ENCODE measurements at places on chromosomes 7 and 10.

DNA sequence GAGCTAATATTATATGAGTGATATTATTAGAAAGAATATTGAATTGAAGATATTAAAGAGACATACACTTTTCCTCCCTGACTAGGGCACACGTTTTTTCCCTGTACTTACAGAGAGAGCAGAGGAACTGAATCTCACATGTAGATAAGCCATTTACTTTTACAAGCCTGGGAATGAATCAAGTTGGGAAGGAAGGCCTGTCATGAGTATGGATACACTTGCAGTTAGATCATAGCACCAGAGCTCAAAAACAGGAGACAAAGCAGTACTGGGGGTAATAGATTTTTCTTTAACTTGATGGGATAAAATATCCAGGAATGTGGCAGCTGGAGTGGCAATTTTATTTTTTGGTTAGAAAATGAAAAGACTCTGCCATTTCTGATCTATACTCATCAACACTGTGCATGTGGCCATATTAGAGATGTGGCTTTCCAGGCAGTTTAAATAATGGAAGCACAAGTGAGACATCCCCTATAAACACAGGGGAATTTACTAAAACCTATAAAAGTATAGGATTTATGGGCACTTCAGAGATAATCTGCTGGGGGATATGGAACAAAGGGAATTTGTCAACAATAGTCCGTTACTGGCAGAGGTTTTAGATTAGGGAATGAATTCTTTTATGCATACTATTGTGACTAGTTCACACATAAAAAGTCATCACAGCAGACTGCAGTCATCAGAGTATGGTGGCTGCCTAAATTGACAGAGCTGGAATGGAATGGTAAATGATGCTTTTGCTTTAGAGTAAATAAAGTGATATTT is 657.7 kb upstream of the MBL2 start:
- no peak for DNase-seq

DNA sequence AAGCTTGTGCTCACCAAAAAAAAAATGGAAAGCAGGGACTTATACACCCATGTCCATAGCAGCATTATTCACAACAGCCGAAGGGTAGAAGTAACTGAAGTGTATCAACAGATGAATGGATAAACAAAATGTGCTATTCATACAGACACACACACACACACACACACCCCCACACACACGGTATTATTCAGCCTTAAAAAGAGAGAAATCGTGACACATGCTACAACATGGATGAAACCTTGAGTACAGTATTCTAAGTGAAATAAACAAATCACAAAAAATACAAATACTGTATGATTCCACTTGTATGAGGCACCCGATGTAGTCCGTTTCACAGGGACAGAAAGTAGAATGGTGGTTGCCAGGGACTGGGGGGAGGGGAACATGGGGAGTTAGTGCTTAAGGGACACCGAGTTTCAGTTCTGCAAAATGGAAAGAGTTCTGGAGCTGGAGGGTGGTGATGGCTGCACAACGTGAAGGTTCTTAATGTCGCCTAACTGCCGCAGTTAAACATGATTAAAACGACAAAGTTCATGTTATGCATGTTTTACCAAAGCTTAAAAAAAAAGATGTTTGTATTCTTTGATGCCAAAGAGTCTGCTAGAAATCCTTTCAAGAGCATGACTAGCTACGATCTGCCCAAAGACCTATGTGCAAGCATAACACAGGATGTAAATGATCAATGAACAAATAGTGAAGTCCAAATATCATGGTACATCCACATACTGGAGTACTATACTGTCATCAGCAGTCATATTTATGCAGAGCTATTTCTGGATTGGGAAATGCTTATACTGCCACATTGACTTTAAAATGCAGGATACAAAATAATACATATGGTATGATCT is 7.2 kb downstream of the TNS3 start:
- no peak for DNase-seq

GRCh38 chr10:17003151-17003550 is 126.5 kb downstream of the CUBN start:
- DNase-seq, result peak; percentile 59

DNA sequence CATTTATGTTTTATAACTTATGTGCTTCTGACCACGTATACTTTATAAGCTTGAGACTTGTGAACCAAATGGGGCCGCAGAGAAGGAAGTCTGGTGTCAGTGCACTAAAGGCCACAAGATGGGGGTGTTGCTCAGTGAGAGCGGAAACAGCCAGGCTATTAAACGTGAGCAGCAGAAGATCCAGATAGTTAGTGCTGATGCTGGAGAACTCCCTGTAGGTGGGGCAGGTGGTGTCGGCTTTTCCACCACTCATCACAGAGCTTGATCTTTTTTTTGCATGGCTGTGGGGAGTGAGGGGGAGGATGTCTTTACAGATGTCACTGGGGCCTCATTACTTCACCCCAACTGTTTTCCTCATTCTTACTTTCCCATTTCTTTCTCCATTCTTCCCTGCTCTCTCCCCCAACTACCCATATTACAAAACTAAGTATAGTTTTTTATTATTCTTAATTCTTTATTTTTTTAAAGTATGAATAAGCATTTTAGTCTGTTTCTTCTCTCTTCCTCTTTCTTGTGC is 34.7 kb downstream of the ACADSB start:
- peak; percentile 87 for DNase-seq

DNA sequence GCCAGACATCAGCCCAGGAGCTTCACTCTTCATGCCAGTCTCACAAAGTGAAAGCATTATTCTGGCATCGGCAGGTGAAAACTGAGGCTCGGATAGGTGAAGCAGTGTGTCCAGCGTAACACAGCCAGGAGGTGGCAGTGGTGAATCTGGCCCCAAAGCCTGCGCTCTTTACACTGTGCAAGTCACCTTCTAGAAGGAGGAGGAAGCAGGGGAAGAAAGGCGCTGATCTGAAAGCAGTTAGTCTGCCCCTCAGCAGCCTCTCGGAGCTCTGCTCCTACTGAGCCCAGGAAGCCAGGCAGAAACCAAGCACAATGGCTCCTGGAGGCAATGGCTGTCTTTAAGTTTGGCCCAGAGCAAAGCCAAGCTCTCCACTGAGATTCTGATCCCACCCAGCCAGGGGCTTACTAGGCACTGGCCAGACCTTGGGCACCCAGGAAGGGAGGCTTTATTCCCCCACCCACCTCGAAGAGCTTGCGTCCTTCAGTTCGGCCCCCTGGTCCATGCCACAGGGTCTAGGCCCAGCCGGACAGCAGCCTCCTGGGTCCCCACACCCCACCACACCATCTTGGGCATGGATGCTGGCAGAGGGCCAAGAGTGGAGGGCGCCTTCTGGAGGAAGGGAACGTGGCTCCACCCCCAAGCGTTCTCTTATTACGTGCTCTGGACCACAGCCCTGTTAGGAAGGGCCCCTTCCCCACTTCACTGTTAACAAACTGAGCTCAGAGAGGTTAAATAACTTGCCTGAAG is 104.5 kb downstream of the GRID1 start:
- peak; percentile 71 for DNase-seq

DNA sequence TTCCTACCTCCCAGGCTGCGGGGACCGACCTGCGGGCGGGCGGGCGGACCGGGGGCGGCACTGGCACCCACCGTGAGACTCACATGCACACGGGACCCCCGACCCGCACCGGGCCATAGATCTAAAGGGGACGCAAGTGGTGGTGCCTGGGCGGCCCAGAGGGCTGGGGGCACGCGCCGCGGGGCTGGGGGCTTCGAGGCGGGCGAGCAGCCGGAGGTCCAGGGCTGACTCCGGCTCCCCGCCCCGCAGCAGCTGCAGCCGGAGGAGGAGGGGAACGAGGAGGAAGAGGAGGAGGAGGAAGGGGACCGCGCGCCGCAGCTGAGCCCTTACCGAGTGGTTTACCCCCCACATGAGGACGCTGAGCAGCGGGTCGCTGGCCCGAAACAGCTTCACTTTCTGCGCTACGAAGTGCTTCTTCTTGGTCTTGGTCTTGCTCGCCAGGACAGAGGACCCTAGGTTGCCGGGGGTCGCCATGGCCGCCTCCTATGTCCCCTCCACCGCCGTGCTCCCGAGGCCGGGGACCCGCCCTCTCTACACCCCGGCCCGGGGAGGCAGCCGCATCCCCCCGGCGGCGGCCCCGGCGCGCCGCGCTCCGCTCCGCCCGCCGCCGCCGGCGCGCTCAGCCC is 412 bp downstream of the PIP4K2A start:
- peak; percentile 10 for DNase-seq

GRCh38 chr7:106017657-106018056 is 54.6 kb downstream of the CDHR3 start:
- no peak for DNase-seq

DNA sequence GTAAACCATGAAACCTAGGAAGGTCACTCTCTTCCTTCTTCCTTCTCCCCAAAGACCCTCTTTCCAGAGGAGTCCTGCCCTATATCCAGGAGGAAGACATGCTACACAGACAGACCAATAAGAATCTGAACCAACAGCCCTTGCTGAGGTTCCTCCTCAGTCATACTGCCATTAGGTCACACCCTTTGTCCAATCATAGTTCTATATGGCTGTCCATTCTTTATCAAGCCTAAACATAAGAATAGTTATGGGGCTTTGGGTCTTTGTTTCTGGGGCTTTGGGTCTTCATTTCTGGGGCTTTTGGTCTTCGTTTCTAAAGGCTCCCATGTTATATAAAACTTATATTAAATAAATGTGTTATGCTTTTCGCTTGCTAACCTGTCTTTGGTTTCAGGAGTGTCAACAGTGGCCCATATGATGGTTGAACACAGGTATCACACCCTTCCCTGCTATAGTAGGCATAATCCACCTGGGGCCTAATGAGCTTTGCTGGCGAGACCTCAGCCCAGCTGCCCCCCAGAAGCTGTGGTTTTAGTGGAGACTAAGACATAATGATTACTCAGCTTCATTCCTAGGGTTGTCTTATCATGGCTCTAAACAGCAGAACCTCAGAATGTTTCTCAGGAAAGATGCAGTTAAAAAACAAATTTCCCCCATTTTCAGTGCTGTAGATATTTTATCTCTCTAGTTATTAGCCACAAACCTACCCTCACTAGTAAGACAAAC is 91.6 kb downstream of the ELMO1 start:
- DNase-seq, result no peak

DNA sequence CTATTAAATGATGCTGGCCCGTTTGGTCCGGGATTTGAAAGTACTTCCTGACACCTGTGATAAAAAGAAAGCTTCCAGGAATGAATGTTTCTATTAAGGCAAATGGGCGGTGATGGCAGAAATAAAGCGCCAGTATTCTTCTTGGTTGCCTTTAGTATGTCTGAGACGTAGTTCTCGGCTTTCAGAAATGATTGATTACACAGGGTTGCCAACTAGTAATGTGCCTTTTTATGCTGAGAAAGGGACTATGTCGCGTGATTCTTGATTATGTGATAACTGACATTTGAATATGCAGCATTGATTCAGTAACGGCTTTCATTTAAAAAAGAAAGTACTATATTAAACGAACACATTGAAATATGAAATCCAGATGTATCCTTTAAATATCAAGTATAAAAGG is 13.9 kb downstream of the ZRANB1 start:
- no peak for DNase-seq

- DNase-seq, result no peak
Measured at GRCh38 chr10:116059320-116059719, 213.7 kb downstream of the GFRA1 start.

DNA sequence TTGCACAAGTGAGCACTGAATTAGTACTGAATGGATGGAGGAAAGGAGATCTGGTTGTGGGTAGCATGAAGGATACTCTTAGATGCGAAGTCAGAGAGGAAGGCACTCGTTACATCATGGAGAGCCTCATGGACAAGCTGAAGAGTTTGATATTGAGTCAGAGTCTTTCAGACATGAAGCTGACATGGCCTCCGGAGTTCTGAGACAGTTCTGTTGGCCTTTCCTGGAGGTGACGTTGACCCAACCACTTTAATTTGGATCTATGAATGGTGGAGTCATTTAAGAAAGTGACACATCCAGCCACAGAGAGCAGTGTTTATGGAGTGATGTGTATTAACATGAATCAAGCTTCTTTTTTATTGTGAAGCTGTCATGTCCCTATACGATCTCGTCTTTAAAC is 286.3 kb upstream of the CDC14C start:
- no peak for DNase-seq

DNA sequence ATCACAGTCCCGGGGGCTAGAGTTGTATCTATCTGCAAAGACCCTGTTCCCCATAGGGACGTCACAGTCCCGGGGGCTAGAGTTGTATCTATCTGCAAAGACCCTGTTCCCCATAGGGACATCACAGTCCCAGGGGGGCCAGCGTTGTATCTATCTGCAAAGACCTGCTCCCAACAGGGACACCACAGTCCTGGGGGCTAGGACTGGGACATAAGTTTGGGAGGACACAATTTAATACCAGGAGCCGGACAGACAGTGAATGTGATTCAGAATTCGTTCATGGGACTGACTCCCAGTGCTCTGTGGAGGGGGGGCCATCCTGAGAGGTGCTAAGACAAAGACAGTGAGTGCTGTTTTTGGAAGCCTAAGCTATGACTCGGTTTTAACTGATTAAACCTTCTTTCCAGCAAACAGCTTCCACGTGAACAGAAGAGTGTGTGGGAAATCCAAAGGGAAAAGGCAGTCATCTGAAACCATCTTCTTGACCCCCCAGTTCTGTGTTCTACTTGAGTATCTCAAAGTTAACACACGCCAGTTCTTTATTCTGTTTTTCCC is 153.0 kb downstream of the DIP2C start:
- DNase-seq, result no peak

DNA sequence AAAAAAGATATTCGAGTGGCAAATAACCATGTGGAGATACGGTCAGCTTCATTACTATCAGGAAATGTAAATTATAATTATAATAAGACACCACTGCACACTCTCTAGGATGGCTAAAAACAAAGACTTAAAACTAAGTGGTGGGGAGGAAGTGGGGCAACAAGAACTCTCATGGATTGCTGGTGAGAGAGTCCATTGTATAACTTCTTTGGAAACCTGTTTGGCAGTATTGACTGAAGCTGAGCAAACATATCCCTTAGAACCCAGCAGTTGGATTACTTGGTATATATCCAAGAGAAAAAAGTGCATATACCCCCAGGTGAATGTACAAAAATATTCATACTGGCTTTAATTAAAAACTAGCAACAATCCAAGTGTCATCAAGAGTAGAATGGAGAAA is 133.7 kb upstream of the CTBP2 start:
- DNase-seq, result no peak

DNA sequence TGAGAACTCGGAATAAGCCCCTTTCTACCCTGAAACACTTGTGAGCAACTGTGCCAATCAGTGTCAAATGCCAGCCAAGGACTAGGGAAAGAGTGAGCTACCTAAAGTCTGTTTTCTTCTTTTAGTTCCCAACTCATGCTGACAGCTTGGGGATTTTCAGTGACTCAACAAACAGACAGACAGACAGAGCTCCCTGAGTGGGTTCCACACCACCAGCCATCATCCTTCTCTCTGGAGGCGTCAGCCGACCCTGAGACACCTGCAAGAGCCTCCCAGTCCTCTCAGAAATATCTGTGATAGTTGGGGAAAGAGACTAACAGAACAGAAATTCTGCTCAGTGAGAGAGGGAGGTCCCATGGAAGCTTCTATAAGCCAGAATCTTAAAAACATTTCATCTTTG is 49.5 kb downstream of the GATA3 start:
- DNase-seq, result no peak

GRCh38 chr10:97673736-97674525 is 13.1 kb downstream of the AVPI1 start:
- no peak for DNase-seq

- no peak for DNase-seq
Measured at GRCh38 chr7:134866617-134867016, 87.2 kb downstream of the CALD1 start.
